ENCODE measurements at places on chromosomes 12 and 14.

GRCh38 chr12:25743679-25744215 is 190.7 kb upstream of the LMNTD1 start:
- no peak for DNase-seq

DNA sequence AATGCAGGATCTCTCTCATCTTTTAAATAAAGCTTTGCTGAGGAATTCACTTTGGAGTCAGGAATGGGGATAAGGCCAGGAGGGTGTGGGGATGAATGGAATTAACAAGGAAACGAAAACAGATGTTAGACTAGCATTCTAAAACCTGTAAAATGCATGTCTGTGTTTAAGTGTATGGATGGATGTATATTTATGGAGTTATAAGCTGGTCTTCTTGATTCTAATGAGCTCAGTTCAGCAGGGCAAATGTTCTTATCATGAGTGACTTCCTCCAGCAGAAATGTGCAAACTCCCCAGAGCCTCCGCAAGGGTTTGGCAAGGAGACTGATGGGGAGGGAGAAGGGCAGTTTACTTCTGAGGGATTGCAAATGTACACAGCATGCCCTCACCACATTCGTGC is 149.1 kb downstream of the NTF3 start:
- no peak for DNase-seq

DNA sequence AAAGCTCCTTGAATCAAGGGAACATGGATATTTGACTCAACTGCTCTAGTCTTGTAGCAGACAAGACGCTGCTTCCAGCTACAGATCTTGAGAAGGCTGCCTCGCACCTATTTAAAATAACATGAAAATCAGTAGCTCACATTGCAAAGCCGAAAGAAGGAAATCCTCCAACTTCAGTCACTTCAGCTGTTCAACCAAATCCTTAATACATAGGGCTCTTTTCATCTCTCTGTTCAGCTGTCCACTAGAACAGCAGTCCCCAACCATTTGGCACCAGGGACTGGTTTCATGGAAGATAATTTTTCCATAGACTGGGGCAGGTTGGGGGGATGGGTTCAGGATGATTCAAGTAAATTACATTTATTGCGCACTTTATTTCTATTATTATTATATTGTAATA is 1116.0 kb upstream of the TMEM132C start:
- no peak for DNase-seq

- no peak for DNase-seq
These were observed 2.9 kb downstream of the RND1 start for GRCh38 chr12:48862760-48863159.
